ENCODE measurements at places on chromosomes 2 and 18.

DNA sequence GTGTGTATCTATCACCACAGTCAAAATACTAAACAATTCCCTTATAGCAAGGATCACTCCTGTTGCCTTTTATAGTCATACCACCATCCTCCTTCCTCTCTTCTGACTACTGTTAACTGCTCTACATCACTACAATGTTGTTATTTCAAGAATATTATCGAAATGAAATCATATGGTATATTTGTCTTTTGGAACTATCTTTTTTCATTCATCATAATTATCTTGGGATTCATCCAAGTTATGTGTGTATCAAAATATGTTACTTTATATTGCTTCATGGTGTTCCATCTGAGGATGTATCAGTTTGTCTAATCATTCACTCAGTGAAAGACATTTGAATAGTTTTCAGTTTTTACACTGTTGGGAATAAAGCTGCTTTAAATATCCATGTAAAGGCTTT, 1423.0 kb upstream of the PIK3C3 start:
- no peak for DNase-seq

GRCh38 chr2:27730261-27730662, 41.3 kb upstream of the MRPL33 start:
- DNase-seq, result no peak

- no peak for DNase-seq
Observed at GRCh38 chr2:234679741-234680687, 183.1 kb upstream of the ARL4C start.

DNA sequence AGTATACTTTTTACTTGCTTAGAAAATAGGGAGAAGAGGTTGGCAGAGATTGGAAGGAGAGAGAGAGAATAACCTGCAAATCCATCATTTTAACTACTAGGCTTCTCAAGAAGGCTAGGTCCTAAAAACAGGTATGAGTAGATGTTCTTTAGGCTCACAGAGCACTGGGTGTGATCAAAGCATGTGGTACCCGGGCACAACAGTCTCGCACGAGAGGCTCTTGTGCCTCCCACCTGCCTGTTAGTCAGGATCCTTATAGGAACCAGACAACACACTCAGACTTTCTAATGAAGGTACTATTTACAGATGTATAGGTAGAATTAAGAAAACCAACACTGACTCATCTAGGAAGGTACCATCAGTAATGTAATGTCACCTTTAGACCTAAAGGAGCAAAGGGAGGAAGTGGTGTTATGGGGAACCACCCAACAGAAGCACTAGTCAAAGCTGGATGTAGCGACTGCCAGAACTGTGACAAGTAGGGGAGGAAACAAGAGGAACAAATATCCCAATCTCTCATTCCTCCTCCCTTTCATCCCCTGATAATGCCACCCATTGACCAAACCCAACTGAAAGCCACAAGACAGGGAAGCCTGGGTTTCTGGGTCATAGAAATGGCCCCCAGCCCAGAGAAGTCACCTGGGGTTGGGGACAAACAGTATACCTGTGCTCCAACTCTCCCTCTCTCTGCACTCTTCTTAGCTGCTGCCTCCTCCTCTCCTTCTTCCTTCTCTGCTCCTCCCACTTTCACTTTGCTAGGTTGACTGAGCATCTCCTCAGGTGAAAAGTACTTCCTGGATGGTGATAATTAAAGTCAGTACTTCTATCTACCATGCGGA, 16.0 kb upstream of the MARCHF4 start:
- DNase-seq, result no peak

DNA sequence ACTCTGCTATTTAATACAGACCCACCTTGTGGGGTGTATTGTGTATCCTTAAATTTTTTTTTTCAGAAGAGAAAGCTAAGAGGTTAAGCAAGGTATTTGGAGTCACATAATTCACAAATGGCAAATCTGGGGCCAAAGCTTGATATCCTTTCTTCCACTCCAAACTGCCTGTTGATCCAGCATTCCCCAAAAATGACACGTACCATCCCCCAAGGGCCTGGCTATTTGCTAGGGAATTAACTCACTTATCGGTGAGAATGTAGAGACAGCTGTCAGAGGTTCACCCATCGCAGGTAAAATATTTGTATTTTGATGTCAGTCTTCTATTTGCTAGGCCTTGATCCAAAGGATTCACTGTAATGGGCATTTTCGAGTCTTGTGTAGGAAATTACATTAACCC, 103.6 kb upstream of the FZD7 start:
- DNase-seq, result no peak

DNA sequence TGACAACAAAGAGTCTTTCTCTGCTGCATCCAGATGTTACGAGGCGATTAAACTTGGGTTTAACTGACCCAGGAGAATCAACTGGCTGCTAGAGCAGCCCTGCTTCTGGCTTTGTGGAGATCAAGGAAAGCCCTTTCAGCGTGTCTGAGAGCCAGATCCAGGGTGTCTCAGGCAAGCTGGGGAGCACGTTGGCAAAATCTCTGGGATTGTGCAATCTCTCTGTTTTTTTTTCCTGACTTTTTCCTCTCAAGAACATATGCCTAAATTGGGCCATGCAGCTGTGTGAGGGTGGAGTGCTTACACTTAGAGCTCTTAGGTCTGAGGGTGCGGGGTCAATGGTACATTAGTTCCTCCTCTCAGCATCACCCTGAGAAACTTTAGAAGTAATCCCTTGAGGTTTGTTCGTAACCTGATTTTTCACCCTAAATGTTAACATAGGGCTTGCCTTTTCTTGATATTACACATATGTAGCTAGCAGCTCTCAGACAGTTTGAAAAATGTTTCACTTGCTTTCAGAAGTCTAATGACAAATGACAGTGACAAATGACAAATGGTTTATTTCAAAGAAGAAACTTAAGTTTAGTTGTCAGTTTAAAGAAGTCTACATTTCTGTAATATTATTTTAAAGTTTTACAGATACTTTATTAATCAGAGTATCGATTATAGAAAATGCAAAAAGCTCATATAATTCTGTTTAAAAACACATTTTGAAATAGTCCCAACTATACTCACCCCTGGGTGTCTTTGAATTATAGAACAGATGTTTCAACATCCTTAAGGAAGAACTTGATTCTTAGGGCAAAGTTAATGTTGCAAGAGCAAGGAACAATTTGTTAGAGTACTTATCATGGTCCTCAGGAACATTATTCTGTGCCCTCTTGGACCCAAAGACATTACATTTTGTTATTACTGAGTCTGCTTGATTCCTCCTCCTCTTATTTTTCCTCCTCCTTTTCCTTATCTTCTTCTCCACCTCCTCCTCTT, 38.4 kb upstream of the ZSWIM2 start:
- no peak for DNase-seq

- no peak for DNase-seq
Observed at GRCh38 chr2:238141541-238142318, 3.3 kb downstream of the KLHL30 start.

- DNase-seq, result no peak
Observed at GRCh38 chr18:22688877-22689496, 244.1 kb upstream of the RBBP8 start.

DNA sequence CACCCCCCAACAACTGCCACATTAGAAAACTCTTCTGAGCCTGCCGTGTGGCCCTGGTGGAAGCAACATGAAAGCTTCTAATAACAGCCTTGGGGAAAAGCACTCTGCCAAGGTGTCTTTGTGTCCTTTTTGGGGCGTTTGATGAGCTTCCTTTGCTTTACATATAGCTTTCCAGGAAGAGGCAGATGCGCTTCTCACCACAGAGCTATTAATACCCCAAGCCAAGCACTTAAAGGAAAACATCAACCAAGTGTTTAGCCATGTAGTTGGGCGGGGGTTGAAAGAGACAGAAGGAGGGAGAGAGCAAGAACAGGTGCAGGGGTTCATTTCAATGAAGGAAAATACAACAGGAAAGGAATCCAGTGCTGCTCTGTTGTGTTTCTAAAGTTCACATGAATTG, 176.1 kb downstream of the VAPA start:
- no peak for DNase-seq

- no peak for DNase-seq
Observed at GRCh38 chr18:13245481-13246000, 27.0 kb downstream of the LDLRAD4 start.

- DNase-seq, result no peak
Observed at GRCh38 chr18:5467671-5468070, 76.1 kb downstream of the EPB41L3 start.

DNA sequence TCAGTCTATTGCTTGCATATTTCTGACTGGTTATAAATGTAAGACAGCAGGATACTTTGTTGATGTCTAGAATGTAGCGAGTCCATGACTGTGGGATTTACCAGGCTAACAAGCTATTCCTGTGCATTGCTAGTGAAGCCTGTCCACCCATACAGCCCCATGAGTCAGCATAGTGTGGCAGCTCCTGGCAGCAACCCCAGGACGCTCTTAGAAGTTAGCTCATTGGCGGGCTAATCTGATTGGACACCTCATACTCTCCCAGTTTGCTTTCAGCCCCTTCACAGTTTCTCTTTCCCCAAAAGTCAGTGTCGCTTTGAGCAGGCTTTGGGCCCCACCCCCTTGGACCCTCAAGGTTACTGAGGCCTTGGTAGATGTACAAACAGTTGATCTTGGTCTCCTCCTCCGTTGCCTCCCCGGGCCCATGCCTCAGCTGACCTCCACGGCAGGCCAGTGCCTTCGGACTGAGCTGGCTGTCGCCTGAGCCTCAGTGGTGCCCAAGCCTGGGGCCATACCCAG, 48.0 kb downstream of the COA5 start:
- no peak for DNase-seq

DNA sequence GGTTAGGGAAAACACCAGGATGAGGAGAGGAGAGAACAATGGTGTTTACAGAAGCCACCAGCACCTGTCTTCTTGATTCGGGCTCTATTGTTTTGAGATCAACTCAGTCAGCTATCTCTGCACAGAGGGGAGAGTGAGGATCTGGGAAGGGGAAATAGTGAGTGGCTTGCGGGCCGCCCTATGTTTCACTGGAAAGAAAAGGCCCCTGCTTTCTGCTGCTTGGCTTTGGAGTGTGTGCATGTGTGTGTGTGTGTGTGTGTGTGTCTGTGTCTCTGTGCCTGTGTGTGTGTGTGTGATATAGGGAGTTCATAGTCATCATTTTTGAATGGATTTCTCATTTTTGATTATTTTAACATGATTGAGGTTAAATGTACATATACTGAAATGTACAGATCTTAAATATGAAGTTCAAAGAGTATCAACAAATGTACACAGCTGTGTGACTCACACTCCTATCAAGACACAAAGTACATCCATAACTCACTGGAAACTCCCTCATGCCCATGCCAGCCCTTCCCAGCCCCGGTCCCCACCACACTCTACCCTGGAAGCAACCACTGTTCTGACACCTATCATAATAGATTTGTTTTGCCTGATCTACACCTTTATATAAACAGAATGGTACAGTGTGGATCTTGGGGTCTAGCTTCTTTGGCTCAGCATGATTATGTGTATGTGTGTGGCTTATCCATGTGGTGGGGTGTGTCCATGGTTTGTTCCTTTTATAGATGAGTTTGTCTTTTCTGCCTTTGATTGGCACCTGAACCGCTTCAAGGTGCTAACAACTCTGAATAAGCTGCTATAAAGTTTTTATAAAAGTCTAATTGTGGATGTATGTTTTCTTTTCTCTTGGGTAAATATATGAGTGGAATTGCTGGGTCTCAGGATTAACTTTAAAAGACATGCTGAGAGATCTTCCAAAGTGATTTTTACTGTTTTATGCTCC, 258.3 kb downstream of the SETBP1 start:
- DNase-seq, result no peak

GRCh38 chr18:50791599-50792438, 28.0 kb downstream of the MRO start:
- DNase-seq, result no peak

GRCh38 chr2:193627927-193628272, 1433.2 kb upstream of the TMEFF2 start:
- DNase-seq, result no peak

DNA sequence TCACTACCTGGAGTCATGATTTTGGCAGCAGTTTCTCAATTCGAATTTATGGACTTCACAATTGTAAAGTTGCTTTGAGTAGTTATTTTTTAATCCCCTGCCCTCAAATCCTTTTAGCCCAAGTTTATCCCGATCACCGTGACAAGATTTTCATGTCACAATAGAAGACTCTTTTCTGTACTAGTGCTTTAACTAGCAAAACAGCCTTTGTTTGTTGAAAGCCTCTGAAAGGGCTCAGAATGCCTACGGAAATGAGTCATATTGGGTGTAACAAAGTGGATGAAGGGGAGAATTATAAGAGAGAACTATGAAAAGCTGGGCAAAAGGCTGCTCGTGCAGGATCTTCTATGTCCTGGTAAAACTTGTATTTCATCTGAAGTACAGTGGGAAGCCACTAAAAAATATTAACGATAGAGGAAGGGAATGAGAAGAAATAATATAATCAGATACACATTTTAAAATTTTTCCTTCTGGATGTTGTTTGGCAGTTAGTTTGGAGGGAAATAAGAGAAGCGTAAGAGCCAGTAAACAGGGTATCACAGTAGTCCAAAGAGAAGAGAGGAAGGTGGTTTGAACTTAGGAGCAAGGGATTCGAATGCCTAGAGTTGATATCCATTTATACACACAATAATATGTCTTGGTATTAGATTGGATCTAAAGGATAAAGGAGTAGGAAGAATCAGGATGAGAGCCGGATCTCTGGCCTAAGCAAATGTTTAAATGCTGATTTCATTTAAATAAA, 114.9 kb downstream of the GALNT13 start:
- no peak for DNase-seq

DNA sequence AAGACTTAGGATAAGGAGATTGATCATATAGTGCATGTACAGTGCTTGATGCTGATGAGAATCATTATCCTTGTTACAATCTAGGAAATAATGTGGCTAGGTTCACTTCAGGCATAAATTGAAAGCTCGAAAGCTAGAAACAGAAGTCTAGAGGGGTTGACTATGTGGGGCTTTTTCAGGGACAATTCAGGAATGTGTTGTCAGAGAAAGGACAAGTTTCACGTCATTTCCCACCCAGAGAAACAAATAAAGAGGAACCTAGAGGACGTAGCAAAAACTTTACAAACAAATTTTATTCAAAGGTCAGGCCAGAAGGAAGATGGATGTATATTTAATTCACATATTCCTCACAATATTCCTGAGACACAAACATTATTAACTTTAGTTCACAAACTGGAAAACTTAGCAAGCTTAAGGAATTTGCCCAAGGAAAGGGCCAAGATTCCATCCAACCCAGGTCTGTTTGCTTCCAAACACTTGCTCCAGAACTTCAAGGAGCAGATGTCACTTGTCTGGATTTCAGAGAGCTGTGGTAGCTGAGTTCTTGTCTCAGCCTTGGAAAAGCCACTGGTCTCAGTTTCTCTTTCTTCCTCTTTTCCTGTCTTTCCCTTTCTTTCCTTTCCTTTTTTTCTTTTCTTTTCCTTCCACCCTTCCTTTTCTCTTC, 7.4 kb downstream of the CYRIA start:
- no peak for DNase-seq

GRCh38 chr18:48673853-48674721, 135.3 kb downstream of the CTIF start:
- no peak for DNase-seq

- no peak for DNase-seq
Observed at GRCh38 chr2:179263015-179263414, 1.6 kb downstream of the SESTD1 start.
